ENCODE measurements at places on chromosomes 2 and 18.
A peak's percentile ranks its signal among the peaks of the same experiment; 100 is the strongest.

DNA sequence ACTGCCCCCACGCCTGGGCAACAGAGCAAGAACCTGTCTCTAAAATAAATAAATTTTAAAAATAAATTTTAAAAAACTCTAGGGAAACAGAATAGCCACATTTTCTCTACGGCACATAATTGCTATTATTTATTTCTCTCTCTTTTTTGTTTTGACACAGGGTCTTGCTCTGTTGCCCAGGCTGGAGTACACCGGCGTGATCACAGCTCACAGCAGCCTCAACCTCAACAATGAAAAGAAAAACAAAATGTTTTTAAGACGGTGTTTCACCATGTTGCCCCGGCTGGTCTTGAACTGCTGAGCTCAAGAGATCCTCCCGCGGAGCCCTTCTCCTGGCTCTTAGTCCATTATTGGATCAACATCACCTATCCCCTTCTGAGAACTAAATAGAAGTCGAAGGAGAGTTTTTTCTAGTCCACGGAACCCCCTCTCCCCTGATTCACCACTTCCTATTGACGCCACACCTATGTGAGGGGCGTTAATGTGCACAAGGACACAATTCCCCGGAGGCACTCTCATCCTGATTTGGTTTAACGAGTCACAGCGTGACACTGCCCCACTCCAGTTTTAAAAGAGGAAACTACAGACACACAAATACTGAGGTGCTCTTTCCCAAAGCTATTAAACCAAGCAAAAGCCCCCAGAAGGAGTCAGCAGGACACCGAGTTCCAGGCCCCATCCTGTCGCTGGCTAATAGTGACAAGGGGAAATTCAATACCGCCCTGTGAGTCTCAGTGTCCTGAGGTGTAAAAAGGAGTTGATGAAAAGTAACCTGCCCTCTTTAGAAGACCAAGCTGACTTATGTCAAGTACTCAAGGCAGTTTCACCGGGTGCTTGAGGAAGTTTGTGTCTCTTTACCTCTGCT is 1.1 kb downstream of the NPC1 start:
- DNase-seq, result no peak

- no peak for DNase-seq
Observed at GRCh38 chr2:17788773-17789172, 27.5 kb upstream of the MSGN1 start.

- DNase-seq, result peak; percentile 26
Observed at GRCh38 chr2:118185210-118186109, 97.2 kb downstream of the INSIG2 start.

- DNase-seq, result no peak
Observed at GRCh38 chr2:78486565-78486964, 538.9 kb upstream of the REG3G start.

Measured in ACHN (cell line).